ENCODE measurements at places on chromosomes 3 and 15. TPM values are rescaled to one million over a fixed set of nuclear protein-coding genes. Genes with fewer than 3 reads are reported as not detected.

- no peak for DNase-seq
These were observed 461 bp downstream of the COPB2 start for GRCh38 chr3:139388821-139389551.

- DNase-seq = no peak
These were observed 324.8 kb upstream of the ONECUT1 start for GRCh38 chr15:53114960-53115359.

DNA sequence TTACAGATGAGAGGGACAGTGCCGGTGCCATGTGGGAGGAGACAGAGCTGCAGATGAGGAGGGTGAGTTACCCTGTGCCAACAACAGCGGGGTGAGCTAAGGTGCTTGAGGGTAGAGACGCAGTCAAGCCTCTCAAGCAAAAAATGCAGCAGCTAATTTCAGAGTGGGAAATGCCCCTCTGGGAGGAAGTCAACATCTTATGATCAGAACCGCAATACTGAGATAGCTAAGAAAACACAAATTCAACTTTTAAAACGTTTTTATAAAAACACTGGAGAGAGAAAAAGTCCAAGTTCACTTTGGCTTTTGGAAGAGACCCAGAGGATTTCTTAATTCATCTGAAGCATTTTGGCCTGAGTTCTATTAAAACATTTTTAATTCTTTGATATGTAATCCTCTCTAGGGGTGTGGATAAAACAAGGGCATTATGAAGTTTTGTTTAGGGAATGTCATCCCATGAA lies 319.2 kb downstream of the SLC9A9 start:
- peak; percentile 65 for DNase-seq

Gene NKIRAS1
- 2.7 TPM for total RNA-seq

Gene LSMEM2
- total RNA-seq = not detected

Gene SPINK8
- total RNA-seq = not detected

Gene ENTPD3
- total RNA-seq = not detected

Gene POPDC2
- 0.54 TPM for total RNA-seq

Measured in hematopoietic multipotent progenitor cell (in vitro differentiated cells).